ENCODE measurements at places on chromosomes 11 and 22. TPM values are rescaled to one million over a fixed set of nuclear protein-coding genes. Genes with fewer than 3 reads are reported as not detected.

DNA sequence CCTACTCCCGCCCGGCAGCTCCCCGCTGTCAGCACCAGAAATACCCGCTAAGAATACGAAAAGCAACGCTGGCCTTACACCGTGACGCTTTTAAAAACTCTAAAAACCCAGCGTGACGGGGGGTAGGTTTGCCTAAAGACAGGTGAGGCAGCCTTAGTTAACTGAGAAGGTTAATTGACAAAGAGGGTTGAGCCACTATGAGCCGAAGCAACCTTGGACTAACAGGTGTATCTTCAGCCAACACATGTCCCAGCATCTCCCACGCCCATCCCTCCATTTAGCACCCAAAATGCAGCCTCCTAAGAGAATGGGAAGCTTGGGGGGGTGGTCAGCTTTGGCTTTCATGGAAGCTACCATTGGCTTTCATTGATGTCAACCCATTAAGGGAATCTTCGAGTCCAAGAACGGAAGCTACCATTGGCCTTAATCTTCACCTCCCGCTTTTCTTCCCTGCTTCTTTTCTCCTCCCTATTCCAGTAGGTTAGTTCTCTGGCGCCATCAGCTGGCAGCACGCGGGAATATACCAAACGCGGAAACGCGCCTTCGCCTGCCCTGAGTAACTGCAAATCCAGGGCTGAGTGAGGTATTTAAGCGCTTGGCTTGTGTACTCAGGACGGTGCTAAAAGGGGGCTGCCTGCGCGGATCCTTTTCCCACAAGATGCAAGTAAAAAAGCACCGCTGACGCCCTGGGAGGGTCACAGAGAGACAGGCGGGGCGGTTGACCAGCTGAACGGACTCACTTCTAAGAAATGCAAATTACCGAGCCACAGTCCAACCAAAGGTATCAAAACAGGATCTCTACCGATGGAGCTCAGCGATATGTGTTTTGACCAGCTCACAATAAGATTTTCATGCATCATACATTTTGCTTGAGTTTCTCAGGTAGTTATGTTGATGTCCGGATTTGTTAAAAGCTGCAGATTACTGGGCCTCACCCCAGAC, 38.5 kb upstream of the GLYATL1 start:
- peak; percentile 37 for DNase-seq

DNA sequence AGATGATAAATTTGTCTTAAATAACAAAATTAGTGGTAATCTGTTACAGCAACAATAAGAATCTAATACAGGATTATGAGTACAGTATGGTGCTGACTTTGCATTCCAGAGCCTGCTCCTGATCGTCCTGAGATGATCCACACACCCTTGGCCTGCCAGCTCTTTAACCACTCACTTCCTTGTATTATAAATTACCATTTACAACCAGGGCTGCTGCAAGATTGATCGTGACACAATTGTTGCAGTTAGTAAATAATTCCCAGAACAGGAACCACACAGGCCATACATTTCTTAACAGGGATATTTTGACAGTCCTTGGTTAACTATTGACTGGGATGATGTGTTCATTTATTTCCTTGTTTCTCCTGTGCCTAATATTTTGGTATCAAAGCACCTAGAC, 3.8 kb upstream of the CBLIF start:
- DNase-seq, result no peak

DNA sequence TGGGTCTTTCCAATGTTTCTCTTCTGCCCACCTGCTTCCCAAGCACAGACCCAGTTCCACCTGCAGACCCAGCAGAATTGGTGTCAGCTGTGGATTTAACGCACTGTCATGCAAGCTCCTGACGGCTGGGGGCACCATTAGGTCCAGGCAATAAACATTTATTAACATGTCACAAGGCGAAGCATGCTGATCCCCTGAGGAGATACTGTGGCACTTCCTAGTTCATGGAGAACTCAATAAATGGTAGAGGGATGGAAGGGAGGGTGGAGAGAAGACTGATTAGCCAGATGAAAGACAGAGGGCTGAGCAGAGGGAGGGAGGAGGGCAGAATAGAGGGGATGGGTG, 68.3 kb upstream of the TSPAN18 start:
- no peak for DNase-seq

- no peak for DNase-seq
These were observed 110.0 kb upstream of the SPON1 start for GRCh38 chr11:13852481-13852880.

- peak; percentile 99 for DNase-seq
These were observed at the start of gene SART1 for GRCh38 chr11:65961267-65962140. Gene SART1, plus strand, starts transcription at chr11:65961734. Its CDS starts 47 bp downstream, at chr11:65961781.

GRCh38 chr11:36605221-36606216, 7.5 kb upstream of the RAG2 start:
- DNase-seq, result no peak

GRCh38 chr11:36540998-36541397, 26.8 kb upstream of the RAG1 start:
- DNase-seq, result no peak

DNA sequence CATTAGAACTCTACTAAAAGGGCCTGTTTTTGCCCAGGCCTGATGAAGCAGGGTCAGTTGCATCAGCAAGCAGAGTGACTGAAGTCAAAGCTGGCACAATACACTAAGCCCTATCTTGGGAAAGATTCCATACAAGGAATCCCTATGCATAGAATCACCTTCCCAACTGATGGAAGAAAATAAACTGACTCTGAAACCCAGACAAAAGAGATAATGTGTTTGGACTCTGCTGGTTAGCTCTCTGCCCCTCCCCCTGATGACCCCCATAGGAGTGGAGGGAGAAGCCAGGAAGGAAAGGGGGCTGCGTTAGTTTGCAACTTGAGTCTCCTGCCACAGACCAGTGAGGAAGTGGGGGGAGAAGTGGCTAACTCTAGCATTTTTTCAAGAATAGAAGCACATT, 32.9 kb downstream of the GALNT18 start:
- DNase-seq, result no peak

DNA sequence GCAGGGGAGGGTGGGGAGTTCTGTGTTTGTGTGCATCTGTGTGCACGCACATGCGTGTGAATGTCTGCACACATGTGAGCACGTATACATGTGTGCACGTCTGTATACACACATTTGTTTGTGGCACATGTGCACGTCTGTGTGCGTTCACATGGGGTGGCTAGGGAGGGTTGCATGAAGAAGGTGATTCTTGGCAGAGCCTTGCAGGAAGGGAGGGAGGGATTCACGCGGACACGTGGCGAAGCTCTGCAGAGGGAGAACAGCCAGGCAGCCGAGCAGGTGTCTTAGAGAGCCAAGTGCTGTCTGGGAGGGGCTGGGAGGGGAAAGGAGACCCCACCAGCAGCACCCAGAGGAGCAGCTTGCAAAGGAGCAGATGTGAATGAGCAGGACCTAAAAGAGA, 372.1 kb downstream of the BRD1 start:
- no peak for DNase-seq

DNA sequence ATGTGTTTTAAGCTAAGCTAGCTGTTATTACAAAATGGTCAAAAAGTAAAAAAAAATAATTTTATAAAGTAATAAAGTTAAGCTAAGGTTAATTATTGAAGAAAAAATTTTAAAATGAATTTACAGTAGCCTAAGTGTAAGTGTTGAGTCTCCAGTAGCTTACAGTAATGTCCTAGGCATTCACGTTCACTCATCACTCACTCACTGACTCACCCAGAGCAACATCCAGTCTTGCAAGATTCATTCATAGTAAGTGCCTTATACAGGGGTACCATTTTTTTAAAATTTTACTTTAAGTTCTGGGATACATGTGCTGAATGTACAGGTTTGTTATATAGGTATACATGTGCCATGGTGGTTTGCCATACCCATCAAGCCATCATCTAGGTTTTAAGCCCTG, 11.6 kb upstream of the OOSP4B start:
- no peak for DNase-seq

DNA sequence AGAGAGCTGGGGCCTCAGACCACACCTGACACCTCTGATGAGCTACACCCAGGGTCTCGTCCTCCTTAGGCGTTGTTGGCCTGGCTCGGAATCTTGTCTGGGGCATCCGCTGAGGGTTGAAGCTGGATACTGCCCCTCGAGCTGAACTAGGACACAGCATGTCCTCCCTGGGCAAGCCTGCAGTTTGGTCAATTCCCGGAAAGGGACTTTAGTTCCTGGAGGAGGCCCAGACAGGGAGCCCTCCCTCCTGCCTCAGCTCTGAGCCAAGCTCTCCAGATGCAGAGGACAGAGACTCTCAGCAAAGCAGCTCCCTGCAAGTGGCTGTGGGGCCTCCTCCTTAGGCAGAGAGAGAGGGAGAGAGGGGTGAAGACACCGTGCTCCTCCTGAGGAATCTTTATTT, 4.9 kb downstream of the APOL3 start:
- no peak for DNase-seq

DNA sequence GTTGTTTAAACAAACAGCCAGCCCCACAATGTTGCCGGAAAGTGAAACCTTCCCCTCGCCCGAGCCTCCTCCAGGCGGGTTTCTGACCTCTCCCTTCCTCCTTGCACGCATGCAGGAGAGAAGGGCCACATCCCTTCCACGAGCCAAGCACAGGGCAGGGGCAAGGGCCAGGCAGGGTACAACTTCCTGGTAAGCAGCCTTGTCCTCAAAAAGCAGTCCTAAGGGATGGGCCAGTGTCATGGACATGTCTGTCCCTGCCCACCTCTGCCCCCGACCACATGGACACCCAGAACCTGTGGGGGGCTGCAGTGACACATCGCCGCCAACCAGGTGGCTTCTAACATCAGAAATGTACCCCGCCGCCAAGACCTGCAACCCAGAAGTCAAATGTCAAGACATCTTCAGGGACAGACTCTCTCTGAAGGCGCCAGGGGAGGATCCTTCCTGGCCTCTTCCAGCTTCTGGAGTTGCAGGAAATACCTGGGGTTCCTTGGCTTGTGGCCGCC, 145.3 kb downstream of the CRYBB2 start:
- DNase-seq, result no peak

- DNase-seq, result no peak
These were observed 106.4 kb downstream of the CTNND1 start for GRCh38 chr11:57867966-57868365.

- no peak for DNase-seq
These were observed 36.3 kb upstream of the LRRC10B start for GRCh38 chr11:61472282-61472681.

GRCh38 chr11:73412308-73412707, 36.1 kb downstream of the RELT start:
- no peak for DNase-seq

GRCh38 chr11:84819537-84819936, 807.6 kb downstream of the DLG2 start:
- no peak for DNase-seq

DNA sequence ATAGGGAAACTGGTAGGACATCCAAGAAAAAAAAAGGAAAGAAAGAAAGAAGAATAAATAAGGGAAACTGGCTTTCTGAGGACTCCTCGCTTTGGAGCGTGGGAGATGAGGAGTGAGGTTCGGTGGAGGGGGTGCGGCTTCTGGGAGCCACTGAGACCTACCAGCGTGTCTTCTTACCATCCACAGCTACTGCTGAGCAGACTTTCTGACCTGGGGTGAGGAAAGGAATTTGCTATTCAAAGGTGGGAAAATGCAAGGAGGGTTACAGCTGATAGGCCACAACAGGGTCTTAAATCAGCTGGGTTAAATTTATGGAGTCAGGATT, 488 bp upstream of the SELENOM start:
- DNase-seq, result no peak

- no peak for DNase-seq
These were observed 19.4 kb upstream of the PHOX2A start for GRCh38 chr11:72263361-72263760.

- no peak for DNase-seq
These were observed 54.7 kb downstream of the MICAL3 start for GRCh38 chr22:17969701-17970113.

GRCh38 chr22:23473901-23474300, 106.2 kb downstream of the IGLL1 start:
- DNase-seq, result no peak

DNA sequence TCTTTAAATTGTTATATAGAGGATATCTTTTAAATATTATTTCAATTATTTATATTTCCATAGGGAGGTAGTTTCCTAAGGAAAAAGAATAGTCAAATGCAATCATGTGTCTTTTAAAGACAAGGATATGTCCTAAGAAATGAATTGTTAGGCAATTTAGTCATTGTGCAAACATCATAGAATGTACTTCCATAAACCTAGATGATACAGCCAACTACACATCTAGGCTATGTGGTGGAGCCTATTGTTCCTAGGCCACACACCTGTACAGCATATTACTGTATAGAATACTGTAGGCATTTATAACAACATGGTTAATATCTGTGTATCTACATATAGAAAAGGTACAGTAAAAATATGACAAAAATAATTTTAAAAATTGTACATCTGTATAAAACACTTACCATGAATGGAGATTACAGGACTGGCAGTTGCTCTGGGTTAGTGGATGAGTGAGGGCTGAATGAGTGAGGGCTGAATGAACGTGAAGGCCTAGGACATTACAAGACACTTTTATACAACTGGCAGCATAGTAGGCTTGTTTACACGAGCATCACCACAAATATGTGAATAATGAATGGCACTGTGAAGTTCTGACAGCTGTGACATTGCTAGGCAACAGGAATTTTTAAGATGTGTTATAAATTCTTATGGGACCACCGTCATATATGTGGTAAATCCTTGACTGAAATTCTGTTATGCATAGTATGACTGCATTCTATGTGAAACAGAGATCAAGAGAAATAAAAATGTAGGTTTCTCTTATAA, 1879.0 kb upstream of the RAG2 start:
- DNase-seq, result no peak

DNA sequence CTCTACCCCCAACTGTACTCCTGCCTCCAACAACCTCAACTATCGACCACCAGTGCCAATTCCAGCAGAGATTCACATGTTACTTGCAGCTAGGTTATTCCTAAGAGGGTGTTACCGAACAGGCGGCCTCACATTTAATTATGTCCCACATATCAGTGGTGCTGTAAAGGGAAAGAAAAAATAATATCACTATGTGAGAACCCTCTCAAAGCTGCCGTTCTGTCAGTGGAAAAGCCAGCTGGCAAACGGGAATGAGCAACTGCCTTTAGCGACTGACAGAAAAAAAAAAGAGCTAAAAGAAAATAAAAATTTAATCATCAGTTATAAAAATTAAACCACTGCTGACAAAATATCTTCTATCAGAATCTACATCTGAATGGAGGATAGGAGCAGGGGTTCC, 270.8 kb upstream of the NARS2 start:
- no peak for DNase-seq

- DNase-seq, result no peak
These were observed 72.7 kb downstream of the WNT7B start for GRCh38 chr22:45904236-45904635.

DNA sequence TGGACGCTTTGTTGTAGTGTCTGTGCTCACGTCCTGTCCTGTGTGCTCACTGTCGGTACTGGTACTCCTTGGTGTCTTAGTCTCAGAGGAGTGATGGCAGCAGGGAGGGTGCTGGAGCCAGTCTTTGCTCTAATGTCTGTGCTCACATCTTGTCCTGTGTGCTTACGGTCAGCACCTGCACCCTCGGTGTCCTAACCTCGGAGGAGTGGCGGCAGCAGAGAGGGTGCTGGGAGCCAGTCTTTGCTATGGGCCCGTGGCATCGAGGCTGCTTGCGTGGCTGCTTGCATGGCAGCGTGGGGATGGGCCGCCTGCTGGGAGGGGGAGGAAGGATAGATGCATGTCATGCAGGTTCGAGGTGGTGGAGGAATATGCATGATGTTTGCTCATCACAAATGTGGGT, 12.7 kb downstream of the IGHMBP2 start:
- no peak for DNase-seq

MAPK11 gene
- 16.3 TPM for total RNA-seq

CARNS1 gene
- under 0.01 TPM for total RNA-seq

PAMR1 gene
- total RNA-seq, result 2.0 TPM

KRTAP5-11 gene
- total RNA-seq, result not detected

SLC17A6 gene
- 11.8 TPM for total RNA-seq

CCDC73 gene
- total RNA-seq, result not detected

RBMXL2 gene
- not detected for total RNA-seq

GGT1 gene
- 2.0 TPM for total RNA-seq

IL18BP gene
- 1.6 TPM for total RNA-seq

TUBA8 gene
- 2.9 TPM for total RNA-seq

Measured in frontal cortex (tissue), 4 donors.